Endodermal cell (in vitro differentiated cells): ENCODE measurements at places on chromosomes 11 and 22.

GRCh38 chr11:78820741-78821140, 246.1 kb upstream of the NARS2 start:
- no peak for DNase-seq

- DNase-seq: no peak
Measured at GRCh38 chr22:31537019-31537535, 40.7 kb downstream of the SFI1 start.

- DNase-seq: no peak
Measured at GRCh38 chr11:95239871-95240649, 9.1 kb upstream of the SESN3 start.

GRCh38 chr11:126992065-126992803, 8.3 kb downstream of the KIRREL3 start:
- no peak for DNase-seq

- DNase-seq: peak; percentile 86
Measured at GRCh38 chr11:64241491-64242374, 838 bp downstream of the FKBP2 start.

DNA sequence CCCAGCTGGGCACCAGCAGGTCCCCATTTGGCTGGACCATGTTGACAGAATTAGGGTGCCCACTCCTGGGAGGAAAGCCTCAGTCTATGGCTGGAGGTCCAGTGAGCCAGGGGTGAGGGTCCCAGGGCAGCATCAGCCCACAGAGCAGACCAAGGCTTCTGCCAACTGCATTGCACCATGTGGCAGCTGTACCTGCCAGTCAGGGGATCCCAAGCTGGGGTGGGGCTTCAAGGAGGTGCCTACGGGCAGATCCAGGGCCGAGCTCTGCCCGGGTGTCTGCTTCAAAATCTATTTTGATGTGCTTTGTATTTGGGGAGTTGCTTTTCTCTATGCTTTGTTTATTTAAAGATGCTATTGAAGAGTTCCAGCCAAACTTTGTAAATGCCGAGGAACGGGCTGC, 10.4 kb downstream of the GP1BB start:
- DNase-seq: no peak

DNA sequence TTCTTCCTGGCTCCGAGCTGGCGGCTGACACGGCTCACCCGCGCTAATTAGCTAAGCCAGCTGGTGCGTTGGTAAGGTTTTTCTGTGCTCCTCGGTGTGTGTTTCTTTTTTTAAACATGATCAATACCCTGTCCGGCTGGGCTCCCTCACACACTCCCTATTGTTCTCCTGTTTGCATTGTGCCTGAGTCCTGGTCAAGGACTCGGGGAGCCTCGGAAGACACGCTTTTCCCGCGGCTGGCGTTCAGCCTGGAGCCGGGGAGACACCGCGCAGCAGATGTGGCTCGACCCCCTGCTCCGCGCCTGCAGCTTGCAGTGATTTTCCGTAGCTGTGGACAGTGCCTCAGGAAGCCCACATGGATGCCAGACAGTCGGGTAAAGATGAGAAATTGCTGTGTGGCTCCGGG, 454.9 kb upstream of the CADM1 start:
- no peak for DNase-seq

DNA sequence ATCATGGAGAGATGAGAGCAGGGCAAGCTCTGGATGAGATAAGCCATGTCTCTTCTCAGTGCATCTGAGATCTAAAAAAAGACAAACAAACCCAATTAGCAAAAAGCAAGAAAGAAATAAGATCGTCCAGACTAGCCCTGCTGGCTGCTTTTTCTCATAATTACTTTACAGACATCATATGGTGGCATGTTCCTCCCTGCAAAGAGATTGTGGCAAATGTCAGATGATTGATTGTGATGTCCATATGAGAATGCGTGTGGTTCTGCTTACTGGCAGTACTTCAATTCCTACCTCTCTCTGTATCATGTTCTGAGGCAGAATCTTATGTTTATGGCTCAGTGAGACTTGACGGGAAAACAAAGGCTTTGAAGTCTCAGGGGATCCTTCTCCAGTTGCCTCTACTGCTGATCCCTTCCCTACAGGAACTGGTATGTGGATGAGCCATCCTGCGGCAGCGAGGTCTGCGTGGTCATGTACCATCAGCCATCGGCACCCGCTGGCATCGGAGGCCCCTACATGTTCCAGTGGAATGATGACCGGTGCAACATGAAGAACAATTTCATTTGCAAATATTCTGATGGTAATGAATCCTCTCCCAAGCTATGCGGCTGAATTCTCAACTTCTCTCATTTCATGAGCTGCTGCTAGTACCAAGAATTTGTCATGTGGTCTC, 8.8 kb downstream of the LAYN start:
- DNase-seq: no peak

DNA sequence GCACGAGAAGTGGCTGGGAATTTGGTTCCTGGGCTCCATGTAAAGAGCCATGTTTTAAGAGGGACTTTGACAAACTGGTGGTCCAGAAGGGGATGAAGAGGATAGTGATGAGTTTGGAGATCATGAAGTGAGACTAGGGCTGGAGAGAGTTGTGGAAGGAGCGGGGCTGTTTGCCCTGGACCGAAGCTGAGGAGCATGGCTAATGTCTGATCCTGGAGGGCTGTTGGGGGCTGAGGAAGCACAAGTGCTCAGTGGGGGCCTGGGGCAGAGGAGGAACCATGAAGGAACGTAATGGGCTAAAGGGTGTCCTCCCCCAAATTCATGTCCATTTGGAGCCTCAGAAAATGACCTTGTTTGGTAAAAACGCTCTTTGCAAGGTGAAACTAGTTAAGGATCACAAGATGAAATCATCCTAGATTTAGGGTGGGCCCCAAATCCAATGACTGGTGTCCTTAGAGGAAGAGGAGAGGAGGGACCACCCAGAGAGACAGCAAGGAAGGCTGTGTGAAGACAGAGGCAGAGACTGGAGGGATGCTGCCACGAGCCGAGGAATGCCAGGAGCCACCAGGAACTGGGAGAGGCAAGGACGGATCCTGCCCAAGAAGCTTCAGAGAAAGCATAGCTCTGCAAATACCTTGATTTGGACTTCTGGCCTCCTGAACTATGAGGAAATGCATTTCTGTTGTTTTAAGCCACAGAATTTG, 107.3 kb upstream of the LMO1 start:
- DNase-seq: peak; percentile 20

- peak; percentile 76 for DNase-seq
Measured at GRCh38 chr22:18024276-18024939, at the start of gene MICAL3. Gene MICAL3 (minus strand): TSS chr22:18024561. CDS start chr22:17906812, 117,749 bp downstream.

DNA sequence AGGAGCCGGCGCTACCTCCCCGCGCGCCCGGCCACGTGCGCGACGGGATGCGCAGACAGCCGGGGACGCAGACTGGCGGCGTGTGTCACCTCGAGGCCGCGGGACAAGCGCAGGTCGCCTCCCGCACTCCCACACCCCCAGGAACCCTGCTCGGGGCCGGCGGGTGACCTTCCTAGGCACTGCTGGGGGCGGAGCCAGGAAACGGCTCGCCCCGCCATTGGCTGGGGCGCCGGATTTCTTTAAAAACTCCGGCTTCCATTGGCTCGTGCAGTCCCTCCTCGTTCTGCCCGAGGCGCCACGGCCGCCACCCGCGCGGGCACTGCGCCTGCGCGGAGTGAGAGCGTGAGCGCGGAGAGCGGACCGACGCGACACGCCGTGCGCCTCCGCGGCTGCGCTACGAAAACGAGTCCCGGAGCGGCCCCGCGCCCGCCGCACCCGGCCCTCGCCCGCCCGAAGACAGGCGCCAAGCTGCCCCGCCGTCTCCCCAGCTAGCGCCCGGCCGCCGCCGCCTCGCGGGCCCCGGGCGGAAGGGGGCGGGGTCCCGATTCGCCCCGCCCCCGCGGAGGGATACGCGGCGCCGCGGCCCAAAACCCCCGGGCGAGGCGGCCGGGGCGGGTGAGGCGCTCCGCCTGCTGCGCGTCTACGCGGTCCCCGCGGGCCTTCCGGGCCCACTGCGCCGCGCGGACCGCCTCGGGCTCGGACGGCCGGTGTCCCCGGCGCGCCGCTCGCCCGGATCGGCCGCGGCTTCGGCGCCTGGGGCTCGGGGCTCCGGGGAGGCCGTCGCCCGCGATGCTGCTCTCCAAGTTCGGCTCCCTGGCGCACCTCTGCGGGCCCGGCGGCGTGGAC, at the start of gene PIM3:
TSS of gene PIM3 (plus strand) at position 614 of the 846 bp plus-strand sequence. CDS start at position 790, 176 bp downstream.
- DNase-seq: peak; percentile 96

GRCh38 chr11:1205987-1206331, 16.9 kb upstream of the MUC5B start:
- no peak for DNase-seq

DNA sequence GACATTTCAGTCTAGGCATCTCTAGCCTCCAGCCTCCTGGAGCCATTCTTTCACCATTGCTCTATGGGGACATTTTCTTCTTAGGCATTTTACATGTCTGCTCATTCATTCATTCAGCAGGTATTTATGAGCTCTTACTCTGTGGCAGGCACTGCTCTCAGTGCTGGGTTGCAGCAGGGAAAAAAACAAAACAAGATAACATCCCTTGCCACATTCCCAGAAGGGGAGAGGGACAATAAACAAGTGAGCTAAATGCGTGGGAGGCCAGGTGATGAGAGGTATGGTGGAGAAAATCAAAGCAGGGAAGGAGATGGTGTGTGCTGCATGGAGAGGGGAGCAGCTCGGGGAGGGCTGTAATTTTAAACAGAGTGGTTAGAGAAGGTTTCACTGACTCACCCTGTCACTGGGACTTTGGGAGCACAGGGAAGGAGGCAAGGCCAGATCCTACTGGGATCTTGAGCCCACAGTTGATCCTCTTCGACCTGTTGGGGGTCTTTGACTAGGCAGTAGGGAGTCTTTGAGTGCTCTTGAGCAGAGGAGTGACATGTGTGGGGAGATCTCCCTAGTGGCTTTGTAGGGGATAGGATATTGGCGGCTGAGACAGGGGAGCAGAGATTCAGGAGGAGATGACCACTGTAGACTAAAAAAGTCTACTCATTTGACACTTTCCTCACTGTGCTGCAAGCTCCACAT, 17.0 kb downstream of the MICAL2 start:
- no peak for DNase-seq

GRCh38 chr22:42227435-42227834, 43.0 kb downstream of the TCF20 start:
- no peak for DNase-seq

- DNase-seq: peak; percentile 90
Measured at GRCh38 chr11:114059278-114059983, at the start of gene ZBTB16. Gene ZBTB16 (plus strand): TSS chr11:114059711. CDS start chr11:114063301, 3,590 bp downstream.

DNA sequence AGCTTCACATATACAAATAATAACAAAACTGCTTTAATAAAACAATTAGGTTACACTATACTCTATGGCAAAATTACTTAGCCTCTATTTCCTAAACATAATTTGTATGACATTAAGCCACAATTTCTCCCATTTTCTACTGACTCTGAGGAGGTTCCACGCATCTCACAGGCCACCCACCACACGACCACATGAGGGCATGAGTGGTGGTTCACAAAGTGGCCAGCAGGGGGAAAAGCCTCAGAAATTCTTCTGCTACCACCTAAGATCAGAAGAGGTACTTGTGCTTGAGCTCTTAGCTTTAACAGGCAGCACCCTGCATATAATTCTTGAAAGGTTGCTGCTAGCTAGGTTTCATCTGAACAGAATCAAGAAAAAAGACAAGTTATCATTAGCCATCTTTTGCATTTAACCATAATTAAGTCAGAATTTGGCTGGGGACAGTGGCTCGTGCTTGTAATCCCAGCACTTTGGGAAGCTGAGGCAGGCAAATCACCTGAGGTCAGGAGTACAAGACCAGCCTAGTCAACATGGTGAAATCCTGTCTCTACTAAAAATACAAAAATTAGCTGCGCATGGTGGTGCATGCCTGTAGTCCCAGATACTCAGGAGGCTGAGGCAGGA, 7.7 kb downstream of the LPXN start:
- DNase-seq: peak; percentile 86

- peak; percentile 79 for DNase-seq
Measured at GRCh38 chr11:128691802-128692752, 1.8 kb upstream of the FLI1 start.

- no peak for DNase-seq
Measured at GRCh38 chr11:96017856-96018255, 93.9 kb upstream of the MTMR2 start.

DNA sequence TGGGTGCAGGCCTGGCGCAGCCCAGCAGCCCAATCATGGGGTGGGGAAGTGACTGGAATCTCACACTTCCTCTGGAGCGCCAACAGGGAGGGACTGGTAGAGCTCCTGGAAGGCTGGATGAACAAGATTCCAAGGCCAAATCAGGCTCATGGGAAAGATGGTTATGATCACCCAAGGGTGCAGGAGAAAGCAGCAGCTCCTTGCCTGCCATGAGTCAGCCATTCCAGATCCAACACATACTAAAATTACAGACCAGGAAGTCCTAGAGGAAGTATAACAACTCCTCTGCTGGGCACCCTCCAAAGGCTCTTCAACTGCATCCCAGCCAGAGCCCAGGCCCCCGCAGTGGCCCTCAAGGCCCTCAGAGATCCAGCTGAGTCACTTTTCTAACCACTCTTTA, 427.3 kb downstream of the TENM4 start:
- DNase-seq: no peak

- no peak for DNase-seq
Measured at GRCh38 chr11:122391049-122391448, 264.5 kb upstream of the UBASH3B start.

GRCh38 chr11:126525702-126526101, 170.2 kb downstream of the ST3GAL4 start:
- no peak for DNase-seq

DNA sequence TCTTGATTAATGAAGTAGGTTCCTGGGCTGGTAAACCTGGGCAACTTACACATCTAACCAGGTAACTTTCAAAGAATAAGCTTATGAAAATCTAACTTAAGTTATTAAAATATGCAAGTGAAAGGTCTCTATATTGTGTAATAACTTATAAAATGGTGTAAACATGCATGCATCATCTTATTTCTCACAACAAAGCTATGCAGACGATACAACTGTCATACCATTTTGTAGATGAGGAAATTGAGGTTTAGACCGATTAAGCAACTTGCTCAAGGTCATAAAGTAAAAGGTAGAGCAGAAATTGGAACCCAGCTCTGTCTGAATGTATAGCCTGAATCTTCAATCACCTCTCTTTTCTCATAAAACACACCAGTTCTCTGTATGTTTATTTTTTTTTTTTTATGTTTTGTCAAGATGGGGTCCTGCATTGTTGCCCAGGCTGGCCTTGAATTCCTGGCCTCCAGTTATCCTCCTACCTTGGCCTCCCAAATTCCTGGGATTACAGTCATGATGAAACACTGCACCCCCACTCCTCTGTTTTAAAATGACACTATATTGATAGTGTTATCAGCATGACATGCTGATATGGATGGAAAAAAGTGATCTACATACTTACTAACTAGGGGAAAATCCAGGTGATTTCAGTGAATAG, 109.6 kb downstream of the SGSM3 start:
- no peak for DNase-seq

DNA sequence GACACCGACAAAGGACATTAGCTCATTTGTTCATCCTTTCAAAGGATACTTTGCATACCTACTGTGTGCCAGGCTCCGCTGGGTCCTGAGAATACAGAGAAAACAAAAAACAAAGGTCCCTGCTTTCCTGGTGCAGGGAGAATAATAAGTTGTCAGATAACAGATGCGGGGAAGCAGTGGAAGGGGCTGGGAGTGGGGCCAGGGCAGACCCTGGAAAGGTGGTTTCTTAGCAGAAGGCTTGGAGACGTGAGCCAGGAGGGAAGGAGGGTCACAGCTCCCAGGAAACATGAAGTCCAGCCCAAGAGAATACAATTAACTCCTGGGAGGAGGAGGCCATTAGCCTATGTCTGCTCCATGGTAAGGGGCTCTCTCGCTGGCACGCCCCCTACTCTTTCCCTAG, 9.8 kb upstream of the ANO1 start:
- DNase-seq: no peak

- peak; percentile 35 for DNase-seq
Measured at GRCh38 chr11:8291421-8292350, 28.0 kb upstream of the LMO1 start.
